ENCODE measurements at places on chromosomes 5 and 9.

DNA sequence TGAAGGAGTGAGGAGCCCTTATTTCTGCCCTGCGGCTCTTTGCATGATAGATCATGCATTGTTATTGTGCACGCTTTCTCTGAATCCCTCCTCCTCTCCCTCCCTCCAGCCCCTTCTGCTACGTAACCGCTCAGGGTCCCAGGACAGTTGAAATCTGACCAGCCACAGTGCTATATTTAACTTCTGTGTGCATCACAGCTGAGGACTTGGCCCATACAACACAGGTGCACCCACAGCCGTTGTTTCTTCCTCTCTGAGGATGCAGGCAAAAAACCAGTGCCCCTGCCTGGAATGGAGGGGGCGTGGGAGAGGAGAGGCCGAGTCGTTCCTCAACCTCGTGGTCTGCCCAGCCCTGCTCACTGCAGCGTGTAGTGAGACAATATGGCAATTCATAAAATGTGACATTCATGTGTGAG is 335.6 kb upstream of the CLINT1 start:
- no peak for DNase-seq

DNA sequence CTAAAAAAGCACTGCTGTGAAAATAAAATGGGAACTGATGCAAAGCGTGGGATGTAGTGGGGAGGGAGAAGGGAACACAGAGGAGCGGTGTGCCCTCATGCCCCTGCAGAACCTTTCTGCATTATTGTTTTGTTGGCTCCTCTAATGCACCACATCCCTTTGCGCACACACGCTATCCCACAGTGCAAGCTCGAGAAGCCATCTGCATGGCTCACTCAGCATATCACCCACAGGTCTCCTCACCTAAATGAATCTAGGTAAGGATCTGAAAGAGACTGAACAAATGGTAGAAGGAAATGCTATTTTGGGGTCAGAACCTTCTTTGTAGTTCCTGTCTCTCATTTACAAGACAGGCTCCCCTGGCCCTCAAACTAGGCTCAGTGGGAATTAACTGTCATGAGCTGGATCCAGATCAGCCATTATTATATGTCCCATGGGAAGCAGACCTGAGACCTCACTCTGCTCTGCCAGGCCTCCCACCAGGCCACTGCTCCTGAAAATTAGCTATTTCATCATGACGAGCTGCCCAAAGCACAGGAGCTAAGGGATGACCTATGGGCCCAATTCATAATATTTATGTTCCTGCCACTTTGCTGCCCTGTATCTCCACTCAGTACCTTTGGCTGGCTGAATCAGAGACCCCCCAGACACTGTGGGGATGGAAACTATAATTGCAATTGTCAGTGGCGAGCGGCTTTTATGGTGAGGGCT is 169.4 kb downstream of the SPOCK1 start:
- DNase-seq: no peak

DNA sequence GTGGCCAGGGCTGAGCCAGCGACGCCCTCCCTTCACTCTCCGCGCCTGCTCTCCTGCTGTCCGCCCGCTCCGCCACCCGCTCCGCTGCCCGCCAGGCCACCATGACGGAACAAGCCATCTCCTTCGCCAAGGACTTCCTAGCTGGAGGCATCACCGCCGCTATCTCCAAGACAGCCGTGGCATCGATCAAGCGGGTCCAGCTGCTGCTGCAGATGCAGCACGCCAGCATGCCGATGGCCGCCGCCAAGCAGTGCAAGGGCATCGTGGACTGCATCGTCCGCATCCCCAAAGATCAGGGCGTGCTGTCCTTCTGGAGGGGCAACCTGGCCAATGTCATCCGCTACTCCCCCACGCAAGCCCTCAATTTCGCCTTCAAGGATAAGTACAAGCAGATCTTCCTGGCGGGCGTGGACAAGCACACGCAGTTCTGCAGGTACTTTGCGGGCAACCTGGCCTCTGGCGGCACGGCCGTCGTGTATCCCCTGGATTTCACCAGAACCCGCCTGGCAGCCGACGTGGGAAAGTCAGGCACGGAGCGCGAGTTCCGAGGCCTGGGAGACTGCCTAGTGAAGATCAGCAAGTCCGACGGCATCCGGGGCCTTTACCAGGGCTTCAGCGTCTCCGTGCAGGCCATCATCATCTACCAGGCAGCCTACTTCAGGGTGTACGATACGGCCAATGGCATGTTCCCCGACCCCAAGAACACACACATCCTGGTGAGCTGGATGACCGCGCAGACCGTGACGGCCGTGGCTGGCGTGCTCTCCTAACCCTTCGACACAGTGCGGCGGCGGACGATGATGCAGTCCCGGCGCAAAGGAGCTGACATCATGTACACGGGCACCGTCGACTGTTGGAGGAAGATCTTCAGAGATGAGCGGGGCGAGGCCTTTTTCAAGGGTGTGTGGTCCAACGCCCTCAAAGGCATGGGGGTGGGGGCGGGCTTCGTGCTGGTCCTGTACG is 1130.4 kb upstream of the ACO1 start:
- no peak for DNase-seq

- DNase-seq: no peak
Observed at GRCh38 chr9:137881591-137882505, 4.3 kb downstream of the CACNA1B start.

DNA sequence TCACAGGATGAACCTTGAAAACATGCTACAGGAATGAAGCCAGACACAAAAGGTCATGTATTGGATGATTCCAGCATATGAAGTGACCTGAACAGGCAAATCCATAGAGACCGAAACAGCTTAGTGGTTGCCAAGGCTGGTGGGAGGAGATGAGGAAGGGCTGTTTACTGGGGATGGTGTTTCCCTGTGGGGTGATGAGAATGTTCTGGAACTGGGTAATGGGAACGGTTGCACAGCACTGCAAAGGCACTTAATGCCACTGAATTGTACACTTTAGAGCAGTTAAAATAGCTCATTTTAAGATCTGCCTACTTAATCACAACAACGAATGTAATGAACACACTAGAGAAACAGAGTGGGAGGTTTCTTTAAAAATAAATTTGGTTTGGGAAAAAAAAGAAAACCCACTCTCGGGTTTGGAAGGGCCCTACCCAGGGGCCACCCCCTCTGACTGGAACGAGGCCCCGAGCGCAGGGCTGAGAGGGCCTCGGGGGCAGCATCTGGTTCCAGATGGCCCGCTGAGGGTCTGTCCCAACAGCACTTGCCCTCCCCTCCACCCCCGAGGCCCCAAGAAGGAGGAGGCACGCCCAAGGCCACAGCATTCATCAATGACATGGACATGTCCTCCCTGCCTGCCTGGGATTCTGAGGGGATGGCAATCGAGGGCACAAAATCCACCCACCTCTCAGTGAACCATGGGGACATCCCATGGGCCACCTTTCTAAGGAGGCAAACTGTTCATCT is 31.7 kb downstream of the SARDH start:
- no peak for DNase-seq

GRCh38 chr9:133904346-133905090 is 87.6 kb downstream of the VAV2 start:
- no peak for DNase-seq

DNA sequence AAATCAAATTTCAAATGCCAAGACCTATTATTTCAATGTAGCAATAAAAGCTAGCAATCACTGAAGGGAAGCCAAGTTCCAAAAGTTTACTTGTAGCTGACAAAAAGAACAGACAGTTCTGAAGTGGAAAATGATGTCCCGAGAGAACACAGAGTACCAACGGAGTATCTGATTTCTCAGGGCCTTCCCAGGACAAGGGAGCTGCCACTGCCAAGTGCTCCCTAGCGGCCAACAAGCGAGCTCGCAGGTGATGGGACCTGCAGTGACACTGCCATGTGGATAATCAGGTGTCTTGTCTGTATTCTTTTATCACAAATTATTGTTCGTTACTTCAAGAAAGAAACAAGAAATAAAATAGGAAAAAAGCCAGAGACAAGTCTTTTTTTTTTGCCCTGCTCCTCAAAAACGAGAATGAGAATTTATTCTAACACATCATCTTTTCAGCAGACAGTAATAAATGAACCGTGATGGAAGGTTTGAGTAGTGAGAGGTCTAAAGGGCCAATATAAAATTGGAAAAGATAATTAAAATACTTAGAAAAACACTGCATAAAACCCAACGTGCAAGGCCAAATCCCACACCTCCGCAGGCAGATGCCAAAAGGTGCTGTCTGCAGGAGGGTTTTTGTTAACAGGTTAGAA is 159.4 kb downstream of the MYO10 start:
- DNase-seq: no peak

GRCh38 chr9:116933251-116933650 is 246.1 kb downstream of the TRIM32 start:
- DNase-seq: no peak

DNA sequence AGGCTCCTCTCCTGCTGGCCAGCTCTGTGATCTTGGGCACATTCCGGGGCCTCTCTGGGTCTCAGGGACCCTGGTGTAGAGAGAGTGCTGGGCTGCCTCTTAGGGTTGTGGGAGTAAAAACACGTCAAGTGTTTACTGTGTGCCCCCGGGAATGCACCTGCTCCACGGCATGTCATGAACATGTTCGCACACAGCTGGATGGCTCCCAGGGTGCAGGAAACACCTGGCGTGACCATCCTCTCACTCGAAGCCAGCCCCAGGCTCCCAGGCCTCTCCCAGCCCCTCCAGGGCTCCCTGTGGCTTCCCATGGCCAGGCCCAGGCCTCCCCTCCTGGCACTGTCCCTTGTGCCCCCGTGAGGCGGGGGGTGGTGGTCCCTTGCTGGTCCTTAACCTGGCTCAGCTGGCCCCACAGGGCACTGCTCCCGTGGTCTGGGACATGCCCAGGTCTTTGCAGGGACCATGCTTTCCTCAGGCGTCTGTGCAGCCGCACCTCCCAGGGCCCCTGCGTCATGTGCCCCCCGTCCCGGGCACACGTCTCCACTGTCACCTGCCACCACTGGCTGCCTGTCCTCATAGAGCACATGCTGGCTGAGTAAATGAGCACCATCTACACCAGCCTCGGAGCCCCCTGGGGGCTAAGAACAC is 44.9 kb downstream of the SLC6A3 start:
- no peak for DNase-seq

GRCh38 chr5:153629027-153629895 is 138.8 kb downstream of the GRIA1 start:
- peak; percentile 42 for DNase-seq

DNA sequence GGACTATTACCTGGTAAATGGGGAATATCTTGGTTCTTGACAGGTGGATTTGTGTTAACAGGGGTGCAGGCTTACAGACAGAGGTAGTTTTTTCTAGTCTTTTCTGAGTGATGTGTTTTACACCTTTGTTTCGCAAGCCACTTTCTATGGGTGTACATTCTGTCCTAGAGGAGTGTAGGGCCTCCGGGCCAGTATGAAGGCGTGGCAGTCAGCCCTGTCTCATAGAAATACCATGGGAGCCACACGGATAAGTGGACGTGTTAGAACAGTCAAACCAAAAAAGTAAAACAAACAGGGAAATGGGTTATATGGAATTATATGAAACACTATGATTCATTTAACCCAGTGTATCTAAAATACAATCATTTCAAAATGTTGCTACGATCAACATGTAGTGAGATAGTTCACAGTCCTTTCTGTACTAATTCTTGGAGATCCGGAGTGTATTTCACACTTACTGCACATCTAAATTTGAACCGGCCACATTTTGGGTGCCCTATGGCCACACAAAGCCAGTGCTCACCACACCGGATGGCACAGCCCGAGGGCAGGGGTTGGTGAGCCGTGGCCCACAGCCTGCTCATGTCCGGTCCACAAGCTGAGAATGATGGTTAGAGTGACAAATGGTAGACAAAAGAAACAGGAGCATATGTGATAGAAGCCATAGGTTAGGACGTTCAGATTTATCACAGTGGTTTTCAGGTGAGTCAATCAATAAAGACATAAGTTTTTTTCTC is 80.1 kb upstream of the IRX4 start:
- no peak for DNase-seq

DNA sequence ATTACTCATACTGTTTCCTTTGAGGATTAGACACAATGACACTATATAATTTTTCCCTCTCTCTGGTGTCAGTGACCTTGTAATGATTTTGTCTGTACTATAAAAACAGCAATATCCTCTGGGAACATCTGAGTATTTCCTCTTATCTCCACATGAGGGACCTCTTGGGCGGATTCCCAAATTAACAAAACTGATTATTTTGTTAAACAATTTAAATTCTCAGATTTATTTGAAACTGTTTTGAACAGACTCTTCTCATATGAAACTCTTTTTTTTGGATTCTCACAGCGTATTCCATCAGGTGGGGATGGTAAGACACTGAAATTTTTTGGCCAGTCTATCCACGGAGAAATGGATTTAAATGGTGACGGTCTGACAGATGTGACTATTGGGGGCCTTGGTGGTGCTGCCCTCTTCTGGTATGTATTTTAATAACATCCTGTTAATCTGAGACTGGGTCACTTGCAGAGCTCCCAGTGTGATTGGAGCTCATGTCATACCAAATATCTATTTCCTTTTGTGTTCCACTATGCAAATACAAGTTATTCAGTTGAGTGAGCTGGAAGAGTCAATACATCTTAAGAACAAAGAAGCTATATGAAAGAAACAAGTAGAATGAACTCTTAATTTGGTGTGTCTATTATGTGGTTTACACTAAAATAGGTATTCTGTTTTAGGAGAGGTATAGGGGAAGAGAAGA is 73.8 kb upstream of the ITGA2 start:
- DNase-seq: peak; percentile 11

GRCh38 chr9:133351908-133352634 is 4.1 kb downstream of the RPL7A start:
- DNase-seq: peak; percentile 58

DNA sequence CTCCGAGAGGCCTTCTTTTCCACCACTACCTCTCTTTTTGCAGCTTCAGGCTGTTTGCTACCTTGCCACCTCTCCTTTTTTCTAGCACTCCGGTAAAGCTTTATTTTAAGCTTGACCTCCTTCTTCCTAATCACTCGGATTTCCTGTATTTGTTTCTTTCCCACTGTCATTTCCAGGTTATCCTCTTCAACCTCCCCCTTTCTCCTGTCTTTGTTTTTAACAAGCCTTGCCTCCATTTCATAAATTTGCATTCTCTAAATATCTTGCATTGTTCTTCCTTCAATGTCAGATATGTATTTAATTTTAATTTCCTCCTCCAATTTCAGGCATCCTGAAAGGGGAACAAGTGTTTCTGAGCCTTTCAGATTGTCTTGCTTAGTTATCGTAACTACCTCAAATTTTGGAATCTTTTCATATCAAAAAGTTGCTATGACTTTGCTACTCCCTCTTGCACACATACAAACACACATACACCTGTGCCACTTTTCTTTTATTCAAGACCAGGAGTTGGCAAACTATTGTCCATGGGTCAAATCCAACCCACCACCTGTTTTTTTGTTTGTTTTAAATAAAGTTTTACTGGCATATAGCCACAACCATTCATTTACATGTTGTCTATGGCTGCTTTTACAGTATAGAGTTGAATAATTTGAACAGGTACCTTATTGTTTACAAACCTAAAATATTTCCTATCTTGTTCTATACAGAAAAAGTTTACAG is 22.7 kb downstream of the DPYSL3 start:
- no peak for DNase-seq

GRCh38 chr9:110007477-110008270 is 200.3 kb downstream of the C9orf152 start:
- no peak for DNase-seq

GRCh38 chr5:165135565-165135964 is 1630.1 kb downstream of the MAT2B start:
- DNase-seq: no peak

Data from H54 (cell line).